ENCODE measurements at places on chromosomes 13 and 19.

- no peak for DNase-seq
- no peaks in the 10 kb centered on the region for H3K27me3 ChIP-seq
- no peak overlapping the region for H3K4me3 ChIP-seq
- no peaks in the 10 kb centered on the region for H3K4me1 ChIP-seq
- H3K36me3 ChIP-seq, result no peaks in the 10 kb centered on the region
Observed at GRCh38 chr13:111469916-111470506, 149.6 kb downstream of the TEX29 start.

- no peak overlapping the region for H3K4me3 ChIP-seq
- H3K4me1 ChIP-seq, result peaks cover 39% of the 10 kb centered on the region
- no peaks in the 10 kb centered on the region for H3K36me3 ChIP-seq
- H3K27me3 ChIP-seq, result no peaks in the 10 kb centered on the region
- no peak for DNase-seq
Observed at GRCh38 chr13:40611004-40611403, 55.4 kb downstream of the FOXO1 start.

DNA sequence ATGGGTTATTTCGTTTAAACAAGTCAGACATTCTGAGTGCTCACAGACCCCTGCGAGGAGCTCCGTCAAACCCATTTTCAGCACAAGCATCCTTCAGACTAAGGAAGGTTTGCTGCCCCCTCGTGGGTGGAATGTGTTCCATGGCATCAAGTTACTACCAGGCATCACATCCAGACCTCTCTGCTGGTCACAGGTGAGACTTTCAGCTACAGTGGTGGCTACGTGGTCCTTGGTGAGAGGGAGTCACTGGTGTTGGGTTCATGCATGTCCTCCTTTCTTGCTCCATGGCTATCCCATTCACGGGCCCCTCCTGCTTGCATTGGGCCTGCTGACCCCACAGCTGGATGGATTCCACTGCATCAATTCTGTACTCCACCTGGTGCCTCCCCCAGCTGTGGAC, 9.1 kb upstream of the LILRB5 start:
- no peaks in the 10 kb centered on the region for H3K27me3 ChIP-seq
- peak; percentile 71 for DNase-seq
- no peaks in the 10 kb centered on the region for H3K4me1 ChIP-seq

DNA sequence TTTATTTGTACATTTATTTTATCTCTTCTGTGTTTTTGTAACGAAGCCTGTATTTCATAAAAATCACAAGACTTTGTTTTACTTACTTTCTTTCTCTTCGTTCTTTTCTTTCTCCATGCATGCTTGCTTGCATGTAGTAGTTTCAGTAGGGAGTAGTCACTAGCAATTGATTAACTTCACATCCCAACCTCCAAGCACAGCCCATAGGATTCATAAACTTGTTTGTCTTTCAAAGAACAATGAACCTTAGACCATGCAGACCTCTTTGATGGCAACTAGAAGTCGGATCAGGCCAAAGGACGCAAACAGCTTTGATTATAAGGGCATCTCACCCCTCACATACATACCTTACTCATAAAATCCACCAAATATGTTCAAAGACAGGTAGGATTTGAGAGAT, 3.1 kb upstream of the PRR20A start:
- no peak overlapping the region for H3K4me3 ChIP-seq
- H3K27ac ChIP-seq, result no peak overlapping the region
- no peaks in the 10 kb centered on the region for H3K4me1 ChIP-seq
- no peaks in the 10 kb centered on the region for H3K36me3 ChIP-seq

GRCh38 chr13:73989244-73989843, 144.9 kb downstream of the KLF12 start:
- no peaks in the 10 kb centered on the region for H3K4me1 ChIP-seq
- no peak overlapping the region for H3K27ac ChIP-seq
- no peak for DNase-seq

DNA sequence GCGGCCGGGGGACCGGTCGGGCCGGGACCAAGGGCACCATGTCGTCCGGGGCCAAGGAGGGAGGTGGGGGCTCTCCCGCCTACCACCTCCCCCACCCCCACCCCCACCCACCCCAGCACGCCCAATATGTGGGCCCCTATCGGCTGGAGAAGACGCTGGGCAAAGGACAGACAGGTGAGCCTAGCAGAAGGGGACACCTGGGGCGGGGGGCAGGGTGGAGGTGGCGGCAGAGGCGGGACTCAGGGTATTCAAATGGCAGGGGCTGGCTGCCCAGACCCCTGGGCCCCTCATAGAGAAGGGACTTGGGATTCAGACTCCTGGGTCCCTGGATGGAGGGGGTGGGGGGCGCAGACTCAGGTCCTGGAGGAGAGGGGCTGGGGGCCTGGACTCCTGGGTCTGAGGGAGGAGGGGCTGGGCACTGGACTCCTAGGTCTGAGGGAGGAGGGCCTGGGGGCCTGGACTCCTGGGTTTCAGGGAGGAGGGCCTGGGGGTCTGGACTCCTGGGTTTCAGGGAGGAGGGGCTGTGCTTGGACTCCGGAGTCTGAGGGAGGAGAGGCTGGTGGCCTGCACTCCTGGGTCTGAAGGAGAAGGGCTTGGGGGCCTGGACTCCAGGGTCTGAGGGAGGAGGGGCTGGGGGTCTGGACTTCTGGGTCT, 735 bp downstream of the BRSK1 start:
- DNase-seq, result no peak
- peak overlapping the region; percentile 45 for H3K4me3 ChIP-seq
- H3K4me1 ChIP-seq, result peaks cover 2% of the 10 kb centered on the region
- H3K27me3 ChIP-seq, result no peaks in the 10 kb centered on the region
- H3K36me3 ChIP-seq, result no peaks in the 10 kb centered on the region

- no peak overlapping the region for H3K4me3 ChIP-seq
- H3K27ac ChIP-seq, result no peak overlapping the region
- H3K27me3 ChIP-seq, result no peaks in the 10 kb centered on the region
- DNase-seq, result no peak
- no peaks in the 10 kb centered on the region for H3K36me3 ChIP-seq
Observed at GRCh38 chr19:30691819-30692166, 319.6 kb downstream of the ZNF536 start.

GRCh38 chr19:16402041-16402440, 69.7 kb downstream of the EPS15L1 start:
- H3K4me1 ChIP-seq, result peaks cover 18% of the 10 kb centered on the region
- H3K27ac ChIP-seq, result peak overlapping the region; percentile 60
- H3K4me3 ChIP-seq, result no peak overlapping the region

DNA sequence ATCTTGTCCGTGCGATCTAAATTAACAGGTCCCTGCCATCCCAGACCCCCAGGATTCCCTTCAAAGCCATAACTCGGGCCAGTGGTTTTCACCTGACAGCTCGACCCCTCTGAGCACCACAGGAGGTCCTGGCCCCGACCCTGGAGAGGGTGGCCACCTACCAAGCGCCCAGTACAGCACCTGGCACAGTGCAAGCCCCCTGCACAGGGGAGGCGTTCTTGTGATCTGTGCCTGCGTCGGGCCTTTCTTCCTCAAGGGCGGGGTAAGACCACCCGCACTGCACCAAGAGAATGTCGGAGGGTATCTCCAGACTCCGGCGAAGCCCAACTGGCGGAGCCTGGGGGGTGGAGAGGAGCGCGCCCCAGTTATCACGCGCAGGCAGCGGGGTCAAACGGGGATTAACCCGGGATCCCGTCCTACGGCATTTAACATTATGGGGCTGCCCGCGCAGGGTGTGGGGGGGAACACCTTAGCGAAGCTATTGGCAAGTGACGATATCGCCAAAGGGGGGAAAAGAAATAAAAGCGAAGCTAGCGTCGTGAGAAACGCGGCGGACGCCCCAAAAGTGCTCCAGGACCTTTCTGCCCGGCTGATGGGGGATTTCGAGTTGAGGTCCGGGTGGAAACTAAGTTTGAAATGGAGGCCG, 1.3 kb upstream of the HNRNPL start:
- no peaks in the 10 kb centered on the region for H3K27me3 ChIP-seq
- H3K4me3 ChIP-seq, result peak overlapping the region; percentile 67
- H3K36me3 ChIP-seq, result no peaks in the 10 kb centered on the region
- DNase-seq, result peak; percentile 62
- H3K4me1 ChIP-seq, result peaks cover 13% of the 10 kb centered on the region
- H3K27ac ChIP-seq, result peak overlapping the region; percentile 89

- no peaks in the 10 kb centered on the region for H3K27me3 ChIP-seq
- H3K27ac ChIP-seq, result no peak overlapping the region
- no peak overlapping the region for H3K4me3 ChIP-seq
- no peak for DNase-seq
- H3K4me1 ChIP-seq, result peaks cover 19% of the 10 kb centered on the region
- no peaks in the 10 kb centered on the region for H3K36me3 ChIP-seq
Observed at GRCh38 chr19:19432732-19433131, 27.3 kb downstream of the GATAD2A start.

DNA sequence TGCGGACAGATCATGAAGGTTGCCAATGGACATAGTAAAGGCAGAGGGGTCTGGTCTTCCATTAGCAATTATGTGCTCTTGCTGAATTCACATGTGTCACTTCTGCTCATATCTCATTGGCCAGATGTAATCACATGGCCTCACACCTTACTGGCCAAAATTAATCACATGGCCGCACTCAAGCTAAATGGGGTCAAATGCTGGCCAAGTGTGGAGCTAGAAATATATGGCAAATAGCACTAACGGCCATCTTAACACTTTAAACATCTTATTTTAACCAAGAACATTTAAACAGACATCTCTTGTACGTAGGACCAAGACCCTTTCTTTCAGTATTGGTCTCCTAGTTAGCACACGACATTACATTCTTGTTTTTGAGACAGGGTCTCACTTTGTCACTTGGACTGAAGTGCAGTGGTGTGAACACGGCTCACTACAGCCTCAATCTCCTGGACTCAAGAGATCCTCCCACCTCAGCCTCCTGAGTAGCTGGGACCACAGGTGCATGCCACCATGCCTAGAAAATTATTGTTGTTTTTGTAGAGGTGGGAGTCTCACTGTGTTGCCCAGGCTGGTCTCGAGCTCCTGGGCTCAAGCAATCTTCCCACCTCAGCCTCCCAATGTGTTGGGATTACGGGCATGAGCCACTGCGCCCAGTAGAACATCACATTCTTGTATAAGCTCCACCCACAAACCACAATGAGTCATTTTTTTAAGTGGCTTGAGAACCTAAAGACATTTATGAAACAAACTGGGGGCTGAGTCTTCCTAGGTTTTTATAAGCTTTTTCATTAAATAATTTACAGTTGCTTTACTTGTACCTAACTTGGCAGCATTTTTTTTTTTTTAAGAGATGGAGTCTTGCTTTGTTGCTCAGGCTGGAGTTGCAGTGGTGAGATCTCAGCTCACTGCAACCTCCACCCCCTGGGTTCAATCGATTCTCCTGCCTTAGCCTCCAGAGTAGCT, 2.9 kb upstream of the PTOV1 start:
- H3K27ac ChIP-seq, result no peak overlapping the region
- H3K4me1 ChIP-seq, result peaks cover 4% of the 10 kb centered on the region
- H3K36me3 ChIP-seq, result no peaks in the 10 kb centered on the region

- H3K36me3 ChIP-seq, result no peaks in the 10 kb centered on the region
- no peak overlapping the region for H3K27ac ChIP-seq
- no peaks in the 10 kb centered on the region for H3K27me3 ChIP-seq
Observed at GRCh38 chr19:30969591-30969990, 379.6 kb downstream of the TSHZ3 start.

DNA sequence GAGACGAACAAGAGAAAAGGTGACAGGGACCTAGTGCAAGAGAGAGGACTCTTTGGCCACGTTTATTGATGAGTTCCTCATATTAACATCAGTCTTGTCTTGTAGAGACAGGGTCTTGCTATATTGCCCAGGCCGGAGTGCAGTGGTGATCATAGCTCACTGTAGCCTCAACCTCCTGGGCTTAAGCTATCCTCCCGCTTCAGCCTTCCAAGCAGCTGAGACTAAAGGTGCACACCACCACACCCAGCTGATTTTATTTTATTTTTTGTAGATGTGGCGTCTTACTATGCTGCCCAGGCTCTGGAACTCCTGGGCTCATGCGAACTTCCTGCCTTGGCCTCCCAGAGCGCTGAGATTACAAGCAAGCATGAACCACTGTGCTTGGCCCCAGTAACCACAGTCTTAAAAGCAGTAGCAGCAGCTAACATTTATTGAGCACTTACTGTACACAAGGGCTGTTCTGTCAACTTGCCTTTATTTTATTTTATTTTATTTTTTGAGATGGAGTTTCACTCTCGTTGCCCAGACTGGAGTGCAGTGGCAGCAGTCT, 1.1 kb upstream of the SH2D3A start:
- H3K27ac ChIP-seq, result no peak overlapping the region
- no peak for DNase-seq
- H3K4me1 ChIP-seq, result peaks cover 2% of the 10 kb centered on the region
- H3K36me3 ChIP-seq, result no peaks in the 10 kb centered on the region

DNA sequence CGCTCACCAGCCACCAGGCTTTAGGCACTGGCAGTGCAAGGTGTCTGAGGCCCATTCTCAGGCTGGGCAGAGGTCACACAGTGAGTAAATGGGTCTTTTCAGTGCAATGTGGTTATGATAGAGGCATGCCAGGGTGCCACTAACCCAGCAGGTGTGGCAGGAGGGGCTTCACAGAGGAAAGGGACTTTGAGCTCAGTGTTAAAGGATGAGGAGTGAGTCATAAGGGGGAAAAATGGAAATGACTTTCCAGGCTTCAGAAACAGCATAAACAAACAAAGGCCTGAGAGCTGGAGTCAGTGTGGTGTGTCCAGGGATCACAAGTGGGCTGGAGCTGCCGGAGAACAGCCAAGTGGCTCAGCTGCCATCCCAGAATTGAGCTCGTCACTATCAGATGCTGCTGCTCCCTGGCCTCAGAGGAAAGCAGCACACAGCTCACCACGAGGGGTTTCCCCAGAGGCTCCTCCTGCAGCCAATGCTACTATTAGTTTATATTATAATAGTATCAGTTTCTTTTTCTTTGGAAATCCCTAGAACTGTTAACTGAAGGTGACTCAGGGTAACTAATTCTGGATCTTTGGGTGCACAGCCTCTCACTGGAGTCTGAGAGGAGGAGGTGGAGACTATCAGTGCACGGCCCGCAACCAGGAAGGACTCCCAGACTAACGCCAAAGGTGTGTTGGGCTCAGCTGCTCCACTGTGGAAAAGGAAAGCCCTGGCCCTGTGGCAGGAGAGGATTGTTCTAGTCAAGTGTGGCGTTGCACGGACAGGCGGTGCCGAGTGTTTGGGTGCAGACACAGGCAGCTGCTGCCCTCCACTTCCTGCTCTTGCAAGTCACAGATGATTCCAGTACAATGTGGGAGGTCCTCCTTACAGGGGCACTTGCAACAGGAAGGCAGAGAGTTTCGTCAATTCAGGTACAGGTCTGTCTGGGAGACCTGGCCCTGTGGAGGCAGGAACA, 39.5 kb downstream of the DHRS12 start:
- peaks cover 13% of the 10 kb centered on the region for H3K4me1 ChIP-seq
- no peaks in the 10 kb centered on the region for H3K27me3 ChIP-seq
- peak; percentile 62 for DNase-seq
- H3K4me3 ChIP-seq, result no peak overlapping the region
- H3K27ac ChIP-seq, result peak overlapping the region; percentile 11

GRCh38 chr13:93398167-93399035, 171.8 kb downstream of the GPC6 start:
- no peak for DNase-seq
- H3K27me3 ChIP-seq, result no peaks in the 10 kb centered on the region
- H3K4me1 ChIP-seq, result no peaks in the 10 kb centered on the region
- no peaks in the 10 kb centered on the region for H3K36me3 ChIP-seq

All from ovary (tissue), 10 donors.